ENCODE measurements at places on chromosomes 5 and 9. TPM values are rescaled to one million over a fixed set of nuclear protein-coding genes. Genes with fewer than 3 reads are reported as not detected.

The NEUROG1 gene
- total RNA-seq: not detected

The SLCO4C1 gene
- 4.8 TPM for total RNA-seq

The SYK gene
- total RNA-seq: 7.9 TPM

- H3K27ac ChIP-seq: no peak overlapping the region
- no peaks in the 10 kb centered on the region for H3K27me3 ChIP-seq
- no peak overlapping the region for H3K4me3 ChIP-seq
Observed at GRCh38 chr5:60522292-60522905, 177.6 kb downstream of the DEPDC1B start.

DNA sequence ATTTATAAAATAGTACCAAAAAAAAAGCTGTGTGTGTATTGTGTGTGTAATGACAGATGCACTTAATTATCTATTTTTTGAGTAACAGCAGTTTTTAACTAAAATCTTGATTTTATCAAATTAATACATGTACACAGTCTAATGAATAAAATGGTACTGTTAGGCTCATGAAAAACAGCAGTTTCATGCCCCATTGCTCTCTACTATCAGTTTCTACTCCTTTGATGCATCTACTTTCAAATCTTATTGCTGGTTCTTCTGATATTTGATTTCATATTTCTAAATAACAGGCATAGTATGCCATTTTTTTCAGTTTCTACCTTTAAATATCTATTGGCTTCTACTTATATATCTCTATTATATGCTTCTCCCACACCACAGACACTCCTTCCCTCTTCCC is 117.4 kb downstream of the CCDC171 start:
- DNase-seq: no peak
- H3K4me3 ChIP-seq: no peak overlapping the region
- no peaks in the 10 kb centered on the region for H3K36me3 ChIP-seq
- no peaks in the 10 kb centered on the region for H3K4me1 ChIP-seq
- no peak overlapping the region for H3K27ac ChIP-seq

GRCh38 chr5:126686451-126687126 is 85.8 kb downstream of the PHAX start:
- H3K27me3 ChIP-seq: no peaks in the 10 kb centered on the region
- no peaks in the 10 kb centered on the region for H3K4me1 ChIP-seq
- no peak for DNase-seq
- H3K36me3 ChIP-seq: no peaks in the 10 kb centered on the region
- no peak overlapping the region for H3K4me3 ChIP-seq
